ENCODE measurements at places on chromosomes 5 and 9.

DNA sequence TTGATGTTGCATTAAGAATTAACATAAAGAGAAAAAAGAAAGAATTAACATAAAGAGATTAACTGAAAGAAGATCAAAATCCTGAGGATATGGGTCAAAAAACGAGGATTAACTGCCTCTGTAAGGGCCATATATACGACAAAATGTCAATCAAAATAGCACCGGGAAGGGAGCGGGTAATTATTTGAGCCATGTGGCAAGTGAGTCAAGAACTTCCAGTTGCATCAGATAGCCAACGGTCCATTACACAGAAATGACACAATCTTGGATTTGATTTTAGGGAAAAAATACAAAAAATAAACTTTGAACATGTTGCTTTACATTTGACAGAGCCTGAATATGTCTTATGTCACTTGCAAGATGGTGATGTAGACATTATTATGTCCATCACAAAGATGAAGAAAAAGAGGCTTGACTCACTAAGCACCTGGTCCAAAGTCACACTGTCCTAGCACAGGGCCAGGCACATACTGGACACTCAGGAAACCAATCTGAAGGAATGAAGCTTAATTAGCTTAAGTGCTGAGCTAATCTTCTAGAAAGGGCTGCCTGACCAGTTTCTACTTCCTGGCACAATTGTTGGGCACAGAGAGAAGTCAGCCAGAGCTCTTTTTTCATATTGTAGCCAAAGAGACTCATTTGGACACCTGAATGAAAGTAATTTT, 273.2 kb upstream of the PAPPA start:
- DNase-seq: no peak

DNA sequence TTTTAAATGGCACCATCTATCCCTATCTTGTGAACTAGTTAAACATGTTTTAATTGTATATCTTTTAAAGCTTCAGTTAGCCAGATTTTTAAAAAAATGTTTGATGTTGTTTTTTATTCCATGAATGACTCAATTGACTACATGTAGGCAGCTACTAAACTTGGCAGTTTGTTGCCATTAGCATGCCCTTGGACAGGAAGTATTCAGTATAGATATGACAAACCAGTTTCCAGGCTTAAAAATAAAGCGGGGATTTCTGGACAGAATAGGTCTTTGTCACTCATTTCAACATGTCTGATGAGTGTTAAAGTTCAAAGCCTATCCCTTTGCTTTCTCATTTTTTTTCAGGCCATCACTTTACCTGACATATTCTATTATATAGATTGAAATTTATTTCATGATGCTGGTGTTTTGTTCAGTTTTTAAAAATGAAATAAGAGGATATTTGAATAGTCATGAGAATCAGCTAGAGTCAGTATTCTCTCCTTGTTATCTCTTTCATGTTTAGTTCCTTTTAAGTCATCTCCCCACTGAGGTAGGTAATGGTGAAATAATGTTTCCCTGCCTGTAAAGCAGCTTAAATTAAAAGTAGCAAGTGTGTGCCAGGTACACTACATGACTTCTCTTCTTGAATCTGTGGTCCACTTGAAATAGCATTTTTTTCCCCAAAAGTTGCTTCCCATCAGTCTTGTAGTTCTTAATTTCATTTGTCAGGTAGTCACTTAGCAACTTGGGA, 11.9 kb downstream of the TNFAIP8 start:
- DNase-seq: peak; percentile 68

GRCh38 chr5:143372187-143372829, 31.2 kb downstream of the NR3C1 start:
- no peak for DNase-seq

- no peak for DNase-seq
These were observed 437.1 kb upstream of the TLE4 start for GRCh38 chr9:79134654-79135053.
